ENCODE measurements at places on chromosomes 11 and 22. TPM values are rescaled to one million over a fixed set of nuclear protein-coding genes. Genes with fewer than 3 reads are reported as not detected.

- H3K4me3 ChIP-seq = no peak overlapping the region
- H3K4me1 ChIP-seq = peaks cover 17% of the 10 kb centered on the region
- no peaks in the 10 kb centered on the region for H3K36me3 ChIP-seq
- no peaks in the 10 kb centered on the region for H3K27me3 ChIP-seq
These were observed 20.9 kb downstream of the DKK3 start for GRCh38 chr11:11987503-11988022.

- no peaks in the 10 kb centered on the region for H3K27me3 ChIP-seq
- no peak for DNase-seq
- H3K36me3 ChIP-seq = no peaks in the 10 kb centered on the region
- H3K4me1 ChIP-seq = peaks cover 7% of the 10 kb centered on the region
- H3K27ac ChIP-seq = no peak overlapping the region
- H3K4me3 ChIP-seq = no peak overlapping the region
These were observed 1.0 kb upstream of the PLEKHB1 start for GRCh38 chr11:73645121-73645969.

- peaks cover 9% of the 10 kb centered on the region for H3K4me1 ChIP-seq
- no peak for DNase-seq
- H3K4me3 ChIP-seq = no peak overlapping the region
These were observed 10.2 kb downstream of the ATP5MGL start for GRCh38 chr22:42630211-42630610.

DNA sequence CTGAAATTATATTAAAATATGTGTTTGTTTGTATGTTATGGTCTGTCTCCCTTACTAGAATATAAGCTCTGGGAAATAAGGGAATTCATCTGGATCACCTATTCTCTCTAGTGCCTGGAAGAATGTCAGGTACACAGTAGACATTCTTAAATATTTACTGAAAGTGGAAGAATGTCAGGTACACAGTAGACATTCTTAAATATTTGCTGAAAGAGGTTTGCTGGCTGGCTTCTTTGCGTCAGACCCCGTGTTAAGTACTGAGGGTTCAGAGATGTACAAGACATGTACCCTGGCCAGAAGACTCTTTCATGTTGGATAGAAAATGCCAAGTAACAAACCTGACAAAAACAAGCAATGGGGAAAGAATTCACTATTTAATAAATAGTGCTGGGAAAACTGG lies 199.1 kb downstream of the INSC start:
- H3K36me3 ChIP-seq = no peaks in the 10 kb centered on the region
- no peak overlapping the region for H3K4me3 ChIP-seq
- H3K27ac ChIP-seq = no peak overlapping the region
- no peaks in the 10 kb centered on the region for H3K27me3 ChIP-seq

The SCGB1C1 gene
- not detected for total RNA-seq
